Nephron progenitor cell (in vitro differentiated cells): ENCODE measurements at places on chromosomes 3 and 15.

- no peak overlapping the region for H3K4me3 ChIP-seq
- DNase-seq = no peak
- H3K4me1 ChIP-seq = peaks cover 15% of the 10 kb centered on the region
- H3K27ac ChIP-seq = no peak overlapping the region
These were observed 325.8 kb upstream of the FRG2C start for GRCh38 chr3:75338342-75338741.

GRCh38 chr3:133746712-133747066, 496 bp downstream of the TF start:
- H3K27me3 ChIP-seq = peaks cover 6% of the 10 kb centered on the region
- H3K36me3 ChIP-seq = no peaks in the 10 kb centered on the region
- peaks cover 25% of the 10 kb centered on the region for H3K4me1 ChIP-seq
- H3K27ac ChIP-seq = no peak overlapping the region
- no peak for DNase-seq
- no peak overlapping the region for H3K4me3 ChIP-seq

DNA sequence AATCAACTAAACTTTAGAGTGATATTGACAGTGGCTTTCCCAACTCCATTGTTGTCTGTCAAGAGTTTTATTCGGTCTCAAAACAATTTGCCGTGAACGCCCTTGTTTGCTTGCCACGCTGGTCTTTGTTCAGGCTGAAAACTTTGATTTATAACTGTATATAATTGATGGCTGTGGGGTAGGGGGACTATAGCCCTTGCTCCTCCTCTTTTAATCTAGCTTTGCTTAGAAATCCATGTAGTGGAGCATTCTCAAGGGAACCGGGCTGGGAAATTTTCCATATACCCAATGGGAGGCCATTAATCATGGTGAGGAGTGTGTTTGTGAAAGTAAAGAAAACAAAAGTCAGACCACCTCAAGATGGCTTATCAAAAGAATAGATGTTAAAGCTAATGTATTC, 339.8 kb upstream of the RARB start:
- peak overlapping the region; percentile 89 for H3K27ac ChIP-seq
- no peaks in the 10 kb centered on the region for H3K36me3 ChIP-seq
- H3K4me3 ChIP-seq = peak overlapping the region; percentile 27
- peak; percentile 46 for DNase-seq
- H3K4me1 ChIP-seq = peaks cover 70% of the 10 kb centered on the region

- DNase-seq = no peak
- H3K36me3 ChIP-seq = peaks cover 5% of the 10 kb centered on the region
- no peak overlapping the region for H3K4me3 ChIP-seq
These were observed 20.5 kb downstream of the RBP2 start for GRCh38 chr3:139455855-139456254.

- no peak overlapping the region for H3K4me3 ChIP-seq
- H3K36me3 ChIP-seq = peaks cover 75% of the 10 kb centered on the region
- no peak overlapping the region for H3K27ac ChIP-seq
- H3K4me1 ChIP-seq = peaks cover 16% of the 10 kb centered on the region
These were observed 9.2 kb downstream of the THBS1 start for GRCh38 chr15:39589815-39590644.

DNA sequence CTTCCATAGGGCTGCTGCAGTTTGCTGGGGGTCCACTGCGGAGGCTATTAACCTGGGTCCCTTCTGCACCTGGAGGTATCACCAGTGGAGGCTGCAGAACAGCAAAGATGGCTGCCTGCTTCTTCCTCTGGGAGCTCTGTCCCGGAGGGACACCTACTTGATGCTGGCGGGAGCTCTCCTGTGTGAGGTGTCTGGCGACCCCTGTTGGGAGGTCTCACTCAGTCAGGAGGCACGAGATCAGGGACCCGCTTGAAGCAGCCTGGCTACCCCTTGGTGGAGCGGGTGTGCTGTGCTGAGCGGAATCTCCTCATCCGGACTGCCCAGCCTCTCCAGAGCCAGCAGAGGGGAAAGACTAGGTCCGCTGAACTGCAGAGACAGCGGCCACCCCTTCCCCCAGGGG, 56.0 kb upstream of the CTXND1 start:
- H3K27ac ChIP-seq = no peak overlapping the region
- no peak for DNase-seq
- peaks cover 6% of the 10 kb centered on the region for H3K27me3 ChIP-seq
- no peak overlapping the region for H3K4me3 ChIP-seq

DNA sequence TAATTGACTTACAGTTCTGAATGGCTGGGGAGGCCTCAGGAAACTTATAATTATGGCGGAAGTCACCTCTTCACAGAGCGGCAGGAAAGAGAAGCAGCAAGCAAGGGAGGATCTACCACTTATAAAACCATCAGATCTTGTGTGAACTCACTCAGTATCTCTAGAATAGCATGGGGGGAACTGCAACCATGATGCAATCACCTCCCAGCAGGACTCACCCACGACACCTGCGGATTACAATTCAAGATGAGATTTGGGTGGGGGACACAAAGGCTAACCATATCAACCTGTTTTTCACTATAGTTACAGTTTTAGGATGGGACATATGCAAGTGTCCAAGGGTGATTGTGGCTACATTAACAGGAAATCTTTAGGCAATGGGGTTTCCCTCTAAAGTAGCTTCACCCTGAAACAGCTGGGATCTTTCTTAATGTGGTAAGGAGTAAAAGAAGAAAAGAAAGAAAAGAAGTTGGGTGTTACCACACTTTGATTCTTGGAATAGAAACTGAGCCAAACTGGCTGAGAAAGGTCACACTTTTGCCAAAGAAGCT, 453.8 kb downstream of the OTOL1 start:
- no peak for DNase-seq
- H3K27ac ChIP-seq = no peak overlapping the region
- H3K36me3 ChIP-seq = no peaks in the 10 kb centered on the region
- H3K4me1 ChIP-seq = no peaks in the 10 kb centered on the region
- no peaks in the 10 kb centered on the region for H3K27me3 ChIP-seq

DNA sequence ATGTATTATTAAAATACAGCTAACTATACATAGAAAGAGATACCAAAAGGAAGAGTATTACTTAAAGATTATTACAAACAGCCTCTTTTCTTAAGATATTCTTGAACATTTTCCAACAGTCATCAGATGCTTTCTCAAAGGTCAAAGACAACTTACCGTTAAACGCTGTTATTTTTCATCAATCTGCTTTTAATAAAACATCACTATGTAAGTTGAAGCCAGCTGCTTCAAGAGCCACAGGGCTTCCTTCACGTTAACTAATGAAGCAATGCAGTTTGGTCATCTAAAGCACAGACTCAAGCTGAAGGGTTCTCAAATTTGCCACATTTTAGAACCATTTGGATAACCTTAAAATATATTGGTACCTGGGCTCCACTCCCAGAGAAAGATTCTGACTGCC, 578.8 kb downstream of the ROBO2 start:
- no peaks in the 10 kb centered on the region for H3K27me3 ChIP-seq
- H3K4me1 ChIP-seq = no peaks in the 10 kb centered on the region
- no peaks in the 10 kb centered on the region for H3K36me3 ChIP-seq
- no peak for DNase-seq
- no peak overlapping the region for H3K4me3 ChIP-seq

GRCh38 chr3:24945563-24945962, 450.9 kb upstream of the THRB start:
- H3K4me1 ChIP-seq = no peaks in the 10 kb centered on the region
- H3K4me3 ChIP-seq = no peak overlapping the region
- no peaks in the 10 kb centered on the region for H3K36me3 ChIP-seq
- H3K27me3 ChIP-seq = peaks cover 7% of the 10 kb centered on the region
- H3K27ac ChIP-seq = no peak overlapping the region

GRCh38 chr3:189282741-189283140, 111.0 kb downstream of the TPRG1 start:
- DNase-seq = no peak
- H3K27ac ChIP-seq = no peak overlapping the region
- H3K4me1 ChIP-seq = peaks cover 15% of the 10 kb centered on the region
- H3K27me3 ChIP-seq = peaks cover 3% of the 10 kb centered on the region
- no peaks in the 10 kb centered on the region for H3K36me3 ChIP-seq

- no peaks in the 10 kb centered on the region for H3K4me1 ChIP-seq
- no peaks in the 10 kb centered on the region for H3K36me3 ChIP-seq
- peaks cover 4% of the 10 kb centered on the region for H3K27me3 ChIP-seq
- no peak overlapping the region for H3K27ac ChIP-seq
- DNase-seq = no peak
- no peak overlapping the region for H3K4me3 ChIP-seq
These were observed 235.7 kb upstream of the THBS1 start for GRCh38 chr15:39345176-39345575.

DNA sequence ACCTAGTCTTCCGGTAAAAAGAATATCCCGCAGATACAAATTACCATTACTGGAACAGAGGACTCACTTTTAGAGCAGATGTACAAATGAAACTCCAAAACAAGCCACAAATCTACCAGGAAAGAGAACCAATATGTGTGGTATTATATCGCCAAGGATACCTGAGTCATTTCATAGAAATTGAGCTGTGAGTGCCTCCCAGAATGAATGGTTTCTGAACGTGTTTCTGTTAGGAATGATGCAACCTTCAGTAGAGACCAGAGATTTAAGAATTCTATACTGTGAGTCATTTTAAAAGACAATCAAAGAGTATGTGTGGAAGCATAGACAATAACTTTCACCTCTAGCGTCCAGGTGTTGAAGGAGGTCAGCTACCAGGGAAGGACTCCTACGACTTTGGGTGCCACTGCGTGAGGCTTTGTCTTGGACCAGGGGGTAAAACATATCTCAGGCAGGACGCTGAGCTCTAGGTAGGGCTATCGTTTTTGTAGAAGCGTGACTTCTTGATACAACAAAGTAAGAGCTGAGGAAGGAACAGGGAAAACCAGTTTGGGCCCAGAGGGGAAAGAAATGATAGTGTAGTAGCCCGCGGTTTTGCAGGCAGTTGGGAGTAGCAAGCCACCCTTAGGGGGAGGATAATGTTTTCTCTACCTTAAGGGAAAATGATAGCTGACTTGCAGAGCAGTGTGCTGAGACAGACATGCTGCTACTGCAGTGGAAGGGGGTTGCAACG, 210.4 kb downstream of the TP63 start:
- DNase-seq = no peak
- peaks cover 45% of the 10 kb centered on the region for H3K4me1 ChIP-seq
- no peaks in the 10 kb centered on the region for H3K36me3 ChIP-seq
- H3K27me3 ChIP-seq = no peaks in the 10 kb centered on the region
- no peak overlapping the region for H3K4me3 ChIP-seq

DNA sequence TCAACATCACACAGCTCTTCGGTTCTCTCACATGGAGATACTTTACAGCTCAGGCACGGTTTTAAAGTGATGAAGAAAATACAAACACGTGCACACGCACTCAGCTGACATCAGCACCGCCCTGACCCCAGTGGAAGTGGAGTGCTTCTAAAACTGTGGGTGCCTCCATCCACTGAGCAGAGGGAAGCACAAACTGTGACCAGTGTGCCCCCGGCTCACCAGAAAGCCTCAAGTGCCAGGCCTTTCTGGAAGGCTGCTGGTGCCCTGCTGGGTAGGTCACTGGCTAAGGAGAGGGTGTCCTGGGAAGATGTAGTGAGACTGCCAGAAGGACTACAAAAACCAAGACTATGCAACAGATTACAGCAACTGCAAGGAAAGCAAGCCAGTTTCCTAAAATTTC, 78.5 kb downstream of the OCA2 start:
- H3K27me3 ChIP-seq = peaks cover 6% of the 10 kb centered on the region
- H3K27ac ChIP-seq = no peak overlapping the region
- H3K4me1 ChIP-seq = peaks cover 46% of the 10 kb centered on the region
- no peak for DNase-seq

DNA sequence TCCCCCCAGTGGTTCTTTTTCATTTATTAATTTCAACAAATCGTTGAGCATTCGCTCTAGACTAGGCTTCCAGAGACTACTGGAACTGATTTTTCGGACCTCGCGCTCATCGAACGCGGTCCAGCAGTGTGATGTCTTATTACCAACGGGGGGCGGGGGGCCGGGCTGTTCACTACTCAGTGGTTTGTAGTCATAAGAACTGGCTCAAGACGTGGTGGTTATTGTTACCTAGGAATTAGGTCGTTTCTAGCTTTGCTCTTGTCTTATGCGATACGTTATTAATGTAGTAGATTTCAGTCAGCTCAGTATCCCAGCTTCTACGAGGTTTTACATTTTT, 858 bp downstream of the RBM5 start:
- H3K27ac ChIP-seq = peak overlapping the region; percentile 94
- H3K36me3 ChIP-seq = peaks cover 49% of the 10 kb centered on the region
- peaks cover 26% of the 10 kb centered on the region for H3K4me1 ChIP-seq
- peaks cover 3% of the 10 kb centered on the region for H3K27me3 ChIP-seq
- DNase-seq = peak; percentile 33

DNA sequence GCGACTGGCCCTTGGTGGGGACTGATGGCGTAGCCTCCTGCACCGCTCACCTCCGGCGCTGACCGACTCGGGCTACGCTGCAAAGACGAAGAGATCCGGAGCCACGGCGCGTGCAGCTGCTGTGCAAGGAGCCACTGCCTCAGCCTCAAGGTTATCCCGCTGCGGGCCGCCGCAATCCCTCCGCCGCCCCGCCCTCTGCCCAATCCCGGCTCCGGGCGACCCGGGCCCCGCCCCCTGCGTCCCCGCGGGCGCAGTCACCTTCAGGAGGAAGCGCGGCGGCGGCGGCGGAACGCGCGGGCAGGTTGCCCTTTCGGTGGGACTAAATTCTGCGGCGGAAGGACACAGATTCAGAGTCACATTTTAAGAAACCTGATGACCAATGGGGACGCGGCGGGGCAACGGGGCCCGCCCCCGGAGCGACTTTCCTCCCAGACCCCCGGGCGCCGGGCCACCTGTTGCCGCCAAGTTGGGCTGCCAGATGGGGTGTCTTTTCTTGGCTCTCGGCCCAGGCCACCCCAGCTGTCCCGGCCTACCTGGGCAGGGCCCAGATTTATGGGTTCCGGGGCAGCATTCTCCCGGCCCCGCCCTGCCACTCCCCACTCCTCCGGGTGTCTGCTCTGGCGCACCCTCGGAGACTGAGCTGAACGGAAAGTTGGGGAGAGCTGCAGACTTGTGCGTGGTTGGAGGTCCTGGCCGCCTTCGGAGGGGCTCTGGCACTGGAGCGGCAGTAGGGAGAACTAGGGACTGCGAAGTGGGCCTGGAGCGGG, at the start of gene PKM:
Gene PKM (minus strand): TSS at position 125 of the 767 bp plus-strand sequence. CDS start 12,093 bp downstream, outside the sequence.
- H3K27ac ChIP-seq = peak within 1 kb of the TSS; percentile 99
- peaks cover 48% of the 10 kb centered on the region for H3K4me1 ChIP-seq
- H3K36me3 ChIP-seq = no peaks in the 10 kb centered on the region
